ENCODE measurements at places on chromosomes 16 and 17.

DNA sequence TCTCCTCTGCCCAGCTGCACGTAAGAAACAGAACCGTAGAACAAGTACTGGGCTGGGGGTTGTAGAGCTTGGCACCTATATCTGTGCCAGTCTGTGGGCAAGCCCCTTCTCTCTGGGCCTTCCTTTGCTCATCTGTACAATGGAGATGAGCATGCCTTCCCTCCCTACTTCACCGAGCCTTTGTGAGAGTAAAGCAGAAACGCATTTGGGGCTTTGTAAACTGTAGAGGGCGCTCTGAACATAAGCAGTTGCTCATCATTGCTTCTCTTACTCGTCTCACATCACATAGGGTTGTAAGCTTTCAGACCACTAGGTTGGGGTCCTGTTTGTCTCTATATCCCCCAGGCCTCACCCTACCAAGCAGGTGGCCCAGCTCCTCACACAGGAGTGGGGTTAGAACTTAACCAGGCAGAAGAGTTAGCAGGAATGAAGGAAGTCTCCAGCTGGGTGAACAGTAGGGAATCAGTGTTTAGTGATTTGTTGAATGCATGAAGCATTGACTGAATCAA is 15.1 kb downstream of the SAMD14 start:
- DNase-seq, result no peak

DNA sequence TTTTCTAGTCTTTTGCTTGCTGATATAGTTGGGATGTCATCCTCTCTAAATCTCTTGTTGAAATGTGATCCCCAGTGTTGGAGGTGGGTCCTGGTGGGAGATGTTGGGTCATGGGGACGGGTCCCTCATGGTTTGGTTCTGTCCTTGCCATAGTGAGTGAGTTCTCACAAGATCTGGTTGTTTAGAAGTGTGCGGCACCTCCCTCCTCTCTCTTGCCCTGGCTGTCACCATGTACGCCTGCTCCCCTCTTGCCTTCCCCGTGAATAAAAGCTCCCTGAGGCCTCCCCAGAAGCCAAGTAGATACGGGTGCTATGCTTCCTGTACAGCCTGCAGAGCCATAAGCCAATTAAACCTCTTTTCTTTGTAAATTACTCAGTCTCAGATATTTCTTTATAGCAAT is 15.2 kb downstream of the IL4R start:
- DNase-seq, result no peak

DNA sequence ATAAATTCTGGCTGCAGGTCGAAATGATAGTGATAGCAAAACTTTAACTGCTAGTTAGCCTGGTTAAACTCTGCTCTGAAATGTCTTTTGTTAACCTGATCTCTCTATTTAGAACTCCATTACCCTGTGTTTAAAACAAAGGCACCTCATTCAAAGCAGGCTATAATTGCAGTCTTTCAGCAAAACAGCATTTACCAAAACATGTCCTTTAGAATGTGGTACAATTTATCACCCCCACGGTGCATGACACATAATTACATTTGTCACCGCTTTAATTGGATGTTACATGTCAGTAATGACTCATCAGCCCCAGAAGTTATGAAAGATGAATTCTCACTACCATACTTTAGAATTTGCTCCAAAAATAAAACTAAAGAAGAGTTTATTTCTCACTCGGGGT is 295.4 kb downstream of the TOX3 start:
- no peak for DNase-seq

GRCh38 chr17:39666601-39667261 is 1.5 kb upstream of the PNMT start:
- no peak for DNase-seq

GRCh38 chr16:30546115-30546514 is 11.5 kb upstream of the ZNF747 start:
- no peak for DNase-seq

DNA sequence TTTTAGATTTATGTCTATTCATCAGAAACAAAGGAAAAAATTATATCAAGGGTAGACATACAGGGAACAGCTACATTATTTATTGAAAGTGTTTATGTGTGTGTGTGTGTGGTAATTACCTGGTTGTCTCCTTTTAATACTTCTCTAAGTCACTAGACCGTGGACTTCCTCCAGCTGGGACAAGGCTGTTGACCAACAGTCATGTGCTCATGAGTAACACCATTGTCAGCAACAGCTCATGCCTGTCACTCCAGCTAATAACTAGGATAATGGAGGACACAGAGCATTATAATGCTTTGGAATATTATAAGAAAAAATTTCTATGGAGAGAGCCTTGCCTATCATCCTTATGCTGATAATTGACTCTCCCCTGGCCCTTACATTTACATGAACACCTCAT is 125.3 kb upstream of the SALL1 start:
- DNase-seq, result no peak

- no peak for DNase-seq
Measured at GRCh38 chr17:69810326-69810965, 264.6 kb upstream of the KCNJ16 start.

GRCh38 chr17:49783791-49784190 is 4.7 kb upstream of the KAT7 start:
- DNase-seq, result no peak

DNA sequence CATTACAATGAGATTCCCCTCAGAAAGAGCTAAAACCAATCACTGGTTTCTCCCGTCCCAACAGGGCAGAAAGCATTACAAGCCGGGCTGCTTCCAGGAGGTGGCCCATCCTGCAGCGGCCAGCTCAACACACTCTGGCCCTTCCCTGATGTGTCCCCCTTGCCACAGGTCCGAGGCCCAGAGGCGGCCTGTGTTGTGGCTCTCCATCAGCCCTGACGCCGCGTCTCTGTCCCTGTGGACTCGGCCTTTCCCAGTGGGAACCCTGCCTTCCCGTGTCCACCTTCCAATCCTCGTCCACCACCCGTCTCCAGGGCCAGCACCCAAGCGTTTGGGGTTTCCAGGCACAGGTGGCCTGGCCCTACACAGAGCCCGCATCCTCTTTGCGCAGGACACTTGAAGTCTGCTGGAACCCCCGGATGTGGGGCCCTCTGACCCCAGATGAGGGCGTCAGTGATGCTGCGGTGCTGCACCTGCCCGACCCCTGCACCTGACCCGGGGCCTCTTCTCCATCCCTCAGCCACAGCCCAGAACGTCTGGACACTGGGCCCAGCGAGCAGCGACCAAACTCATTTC is 21.1 kb downstream of the RAB40B start:
- DNase-seq, result no peak

GRCh38 chr17:77706938-77707337 is 251.6 kb upstream of the TNRC6C start:
- DNase-seq, result no peak

DNA sequence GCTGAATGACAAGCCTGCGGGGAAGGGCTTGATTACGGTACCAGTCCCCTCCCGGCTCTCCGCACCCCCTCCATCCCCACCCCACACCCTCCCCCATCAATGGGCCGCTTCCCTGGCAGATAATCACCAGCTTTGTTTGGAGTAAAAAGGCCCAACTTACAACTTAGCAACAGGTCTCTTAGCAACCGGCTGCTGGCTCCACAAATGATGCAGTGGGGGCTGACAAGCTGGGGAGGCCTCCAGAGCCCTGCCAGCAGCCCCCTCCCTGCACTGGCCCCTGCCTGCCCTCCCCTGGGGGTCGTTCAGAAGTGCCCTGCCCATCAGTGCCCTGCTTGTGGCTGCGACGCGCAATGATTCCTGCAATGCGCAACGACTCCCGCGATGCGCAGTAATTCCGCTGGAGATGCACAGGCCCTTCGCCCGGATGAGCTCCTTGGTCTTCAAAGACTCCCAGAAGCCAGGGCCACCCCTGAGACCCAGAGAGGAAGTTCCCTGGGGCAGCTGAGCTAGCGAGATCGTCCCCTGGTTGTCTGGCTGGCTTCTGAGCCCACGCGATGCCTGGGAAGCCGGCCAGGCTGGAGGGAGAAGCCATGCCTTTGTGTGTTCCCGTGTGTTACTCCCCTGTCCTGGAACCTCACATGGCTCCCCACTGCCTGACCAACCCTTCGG is 23.3 kb downstream of the CPNE2 start:
- DNase-seq, result no peak

- DNase-seq, result no peak
Measured at GRCh38 chr17:6996256-6997011, 585 bp downstream of the ALOX12 start.

DNA sequence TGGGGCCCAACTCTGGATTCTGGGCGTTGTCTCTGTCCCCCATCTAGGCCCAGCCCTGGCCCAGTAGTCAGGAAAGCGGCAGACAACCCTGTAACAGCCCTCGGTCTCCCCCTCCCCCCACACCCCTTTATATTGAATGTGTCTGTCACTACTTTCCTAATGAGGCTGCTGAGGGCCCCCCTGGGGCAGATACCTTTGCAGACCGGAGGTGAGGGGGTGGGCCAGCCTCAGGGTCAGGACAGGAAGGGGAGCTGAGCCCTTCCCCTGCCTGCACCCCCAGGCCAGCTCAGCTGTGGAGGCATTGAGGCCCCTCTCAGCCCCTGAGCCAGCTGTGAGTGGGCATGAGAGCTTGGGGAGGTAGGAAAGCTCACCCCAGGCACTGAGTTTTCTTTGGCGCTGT is 17.1 kb downstream of the RAI1 start:
- no peak for DNase-seq

DNA sequence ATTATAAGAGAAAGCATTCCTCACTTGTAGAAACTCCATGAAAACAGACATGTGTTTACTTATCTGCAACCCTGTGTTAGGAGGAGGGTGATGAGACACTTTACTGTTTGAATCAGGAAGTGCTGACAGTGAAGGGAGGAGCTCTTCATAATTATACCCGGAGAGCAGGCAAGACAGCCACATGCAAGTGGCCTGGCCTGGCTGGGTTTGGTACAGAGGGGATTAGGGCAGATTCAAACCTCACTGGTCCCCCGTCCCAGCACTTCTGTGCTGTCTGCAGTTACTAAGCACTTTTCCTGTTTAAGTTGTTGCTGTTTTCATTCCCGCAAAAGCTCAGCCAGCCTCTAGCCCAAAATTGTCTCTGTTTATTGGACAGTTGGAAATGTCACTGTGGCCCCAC is 78.5 kb downstream of the WWOX start:
- no peak for DNase-seq

GRCh38 chr16:49458656-49459445 is 85.2 kb downstream of the C16orf78 start:
- DNase-seq, result no peak

DNA sequence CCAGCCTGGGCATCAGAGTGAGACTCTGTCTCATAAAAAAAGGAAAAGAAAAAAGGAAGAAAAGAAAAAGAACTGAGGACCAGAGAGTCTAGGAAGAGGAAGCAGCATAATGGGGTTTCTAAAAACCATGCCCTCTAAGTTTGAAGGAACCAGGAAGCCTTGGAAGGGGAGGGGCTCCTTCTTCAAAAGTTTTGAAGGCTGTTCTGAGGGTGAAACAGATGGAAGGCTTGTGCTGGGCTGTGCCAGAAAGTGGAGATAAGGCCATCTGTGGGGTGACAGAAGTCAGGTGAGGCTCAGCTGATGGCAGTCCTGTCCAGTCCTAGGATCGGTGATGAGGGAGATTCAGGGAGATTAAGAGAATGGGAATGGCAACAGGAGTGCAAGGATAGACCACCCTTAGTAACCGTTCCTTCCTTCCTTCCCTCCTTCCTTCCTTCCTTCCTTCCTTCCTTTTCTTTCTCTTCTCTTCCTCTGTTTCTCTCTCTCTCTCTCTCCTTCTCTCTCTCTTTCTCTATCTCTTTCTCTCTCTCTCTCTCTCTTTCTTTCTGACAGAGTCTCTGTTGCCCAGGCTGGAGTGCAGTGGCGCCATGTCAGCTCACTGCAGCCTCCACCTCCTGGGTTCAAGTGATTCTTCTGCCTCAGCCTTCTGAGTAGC is 182.6 kb downstream of the NTN1 start:
- DNase-seq, result no peak

DNA sequence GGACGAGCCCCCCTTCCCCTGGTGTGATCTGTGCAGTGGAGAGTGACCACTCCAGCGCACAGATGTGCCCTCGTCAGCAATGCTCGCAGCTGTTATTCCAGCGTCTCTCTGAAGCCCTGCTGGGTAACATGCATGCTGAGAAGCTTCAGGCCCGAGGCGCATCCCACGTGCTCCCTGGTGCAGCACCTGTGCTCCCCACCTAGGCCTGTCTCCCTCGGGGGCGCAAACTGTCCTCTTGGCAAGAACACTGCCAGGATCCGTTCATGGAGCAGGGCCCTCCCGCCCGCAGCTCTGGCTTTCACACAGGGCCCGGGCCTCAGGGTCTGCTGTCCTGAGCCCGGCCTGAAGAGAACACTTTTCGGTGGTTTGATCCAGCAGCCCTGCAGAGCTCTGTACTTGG is 13.0 kb downstream of the TMEM204 start:
- DNase-seq, result no peak

- DNase-seq, result no peak
Measured at GRCh38 chr16:48452991-48453760, 68.0 kb upstream of the SIAH1 start.

DNA sequence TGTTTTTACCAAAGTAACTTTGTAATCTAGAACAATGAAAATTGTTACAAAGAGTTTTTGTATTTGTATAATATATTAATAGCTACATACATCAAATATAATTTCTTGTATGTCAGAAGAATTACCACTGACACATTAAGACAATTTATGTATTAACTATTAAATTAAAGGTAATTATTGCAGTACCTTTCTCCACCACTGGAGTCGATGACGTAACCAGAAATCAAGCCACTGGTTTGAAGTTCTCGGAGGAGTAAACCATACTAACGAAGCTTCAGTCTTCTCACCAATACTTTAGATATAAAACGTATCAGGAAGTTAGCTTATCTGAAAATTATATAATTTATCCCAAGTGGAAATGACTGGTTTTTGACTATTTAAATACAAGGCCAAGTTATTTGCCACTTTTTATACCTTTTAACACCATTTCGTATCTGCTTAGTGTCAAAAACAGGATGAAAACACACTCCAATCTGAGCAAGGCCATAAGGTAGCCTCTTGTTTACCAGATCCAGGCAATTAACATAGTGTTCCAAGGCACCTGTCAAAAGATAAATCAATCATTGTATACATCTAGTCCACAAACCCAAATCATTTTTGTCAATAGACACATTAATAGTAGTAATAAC is 4.3 kb downstream of the POLG2 start:
- no peak for DNase-seq

- no peak for DNase-seq
Measured at GRCh38 chr16:13351181-13351580, 449.8 kb downstream of the SHISA9 start.

GRCh38 chr16:75236736-75237397 is 14.6 kb downstream of the BCAR1 start:
- no peak for DNase-seq

DNA sequence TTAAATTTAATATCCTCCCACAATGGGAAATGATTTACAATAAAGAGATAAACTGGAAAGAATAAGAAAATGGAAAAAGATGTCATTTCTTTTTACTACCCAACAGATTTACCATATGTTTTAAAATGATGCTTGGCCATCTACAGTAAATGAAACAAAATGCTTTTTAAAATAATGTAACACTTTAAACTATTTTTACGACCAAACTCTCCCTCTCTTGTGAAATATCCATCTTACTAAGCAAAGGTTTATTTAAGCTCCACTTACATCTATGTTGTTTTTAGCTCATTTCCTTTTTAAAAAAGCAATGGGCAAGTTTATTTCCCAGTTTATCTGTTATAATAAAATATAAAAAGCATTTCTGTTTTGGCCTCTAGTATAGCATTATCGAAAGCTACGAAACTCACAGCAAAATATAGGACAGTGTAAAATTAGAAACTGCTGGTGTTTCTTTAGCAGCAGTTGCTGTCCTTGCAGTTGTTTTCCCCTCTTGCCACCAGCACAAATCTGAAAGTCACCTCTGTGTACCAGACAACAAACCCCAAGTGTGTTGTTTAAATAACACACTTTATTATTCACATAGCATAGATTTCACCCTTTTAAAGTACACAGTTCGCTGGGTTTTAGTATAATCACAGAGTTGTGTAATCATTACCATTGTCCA is 195.1 kb downstream of the CDRT15L2 start:
- no peak for DNase-seq

All from activated T-helper 9 cell treated with anti-CD3 and anti-CD28 coated beads, Interleukin-2, amount 50 U/mL, for 16 hours (primary cell).